ENCODE measurements at places on chromosomes 1 and 21.

GRCh38 chr1:16617114-16617631 lies 3.8 kb upstream of the NBPF1 start:
- DNase-seq: no peak

DNA sequence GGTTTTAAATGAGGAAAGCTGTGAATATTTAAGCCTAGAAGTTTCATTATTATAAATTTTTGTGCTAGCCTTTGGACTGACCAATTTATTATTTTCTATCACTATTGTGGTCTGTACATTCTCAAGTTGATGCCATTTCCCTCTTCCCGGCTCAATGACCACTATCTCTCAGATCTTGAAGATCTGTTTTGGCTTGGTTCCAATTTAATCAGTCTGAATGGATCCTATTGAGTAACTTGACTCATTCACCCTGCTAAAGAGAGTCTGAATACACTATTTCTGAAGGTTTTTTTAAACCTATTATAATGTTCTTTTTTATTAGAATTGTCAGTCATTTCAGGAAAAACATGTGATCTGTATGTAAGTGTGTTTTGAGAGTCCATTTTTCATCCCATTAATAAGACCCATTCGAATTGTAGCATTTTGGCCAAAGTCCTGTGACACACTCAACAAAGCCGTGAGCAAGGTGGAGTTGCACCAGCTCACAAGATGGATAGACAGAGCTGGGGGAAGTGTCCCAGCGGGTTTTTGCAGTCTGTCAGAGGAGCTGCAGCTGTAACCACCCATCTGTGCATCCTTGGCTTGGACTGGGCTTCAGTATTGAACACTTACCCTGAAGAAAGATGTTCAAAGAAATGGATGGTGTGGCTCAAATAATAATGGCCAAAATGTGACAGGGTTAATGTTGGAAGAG lies 145.6 kb downstream of the NFIA start:
- DNase-seq: peak; percentile 26

- no peak for DNase-seq
Measured at GRCh38 chr1:179384027-179384426, 18.3 kb downstream of the AXDND1 start.

DNA sequence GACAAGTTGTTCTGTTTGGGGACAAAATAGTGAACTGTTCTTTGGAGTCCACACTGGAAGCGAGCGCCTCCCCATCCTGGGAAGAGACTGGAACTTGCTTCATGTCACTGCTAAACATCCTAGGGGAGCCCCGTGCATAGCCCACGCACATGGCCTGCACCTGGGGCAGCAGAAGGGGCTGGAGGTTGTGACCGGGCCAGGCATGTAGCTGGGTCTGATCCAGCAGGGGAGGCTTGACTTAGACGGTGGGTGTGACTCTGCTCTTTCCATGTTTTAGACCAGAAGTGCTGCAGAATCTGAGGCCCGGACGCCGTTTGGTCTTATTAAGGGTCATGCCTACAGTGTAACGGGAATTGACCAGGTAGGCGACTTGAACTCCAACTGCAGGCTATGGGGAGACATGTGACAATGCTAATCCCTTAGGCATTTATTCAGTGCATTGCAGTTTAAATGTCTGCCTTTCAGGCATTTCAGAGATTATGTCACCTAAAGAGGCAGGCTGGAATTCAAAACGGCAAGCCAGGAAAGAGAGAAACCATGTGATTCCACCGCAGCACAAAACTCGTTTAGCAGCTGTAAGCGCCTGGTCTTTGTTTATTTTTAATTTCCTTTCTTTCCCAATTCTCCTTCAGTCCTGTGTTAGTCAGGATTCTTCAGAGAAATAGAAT lies 21.8 kb downstream of the CAPN9 start:
- DNase-seq: no peak

GRCh38 chr1:81021134-81021533 lies 779.6 kb upstream of the ADGRL2 start:
- DNase-seq: no peak

GRCh38 chr1:204177133-204177532 lies 11.0 kb upstream of the REN start:
- peak; percentile 98 for DNase-seq

GRCh38 chr1:110872366-110872744 lies 593 bp upstream of the CD53 start:
- DNase-seq: peak; percentile 67

DNA sequence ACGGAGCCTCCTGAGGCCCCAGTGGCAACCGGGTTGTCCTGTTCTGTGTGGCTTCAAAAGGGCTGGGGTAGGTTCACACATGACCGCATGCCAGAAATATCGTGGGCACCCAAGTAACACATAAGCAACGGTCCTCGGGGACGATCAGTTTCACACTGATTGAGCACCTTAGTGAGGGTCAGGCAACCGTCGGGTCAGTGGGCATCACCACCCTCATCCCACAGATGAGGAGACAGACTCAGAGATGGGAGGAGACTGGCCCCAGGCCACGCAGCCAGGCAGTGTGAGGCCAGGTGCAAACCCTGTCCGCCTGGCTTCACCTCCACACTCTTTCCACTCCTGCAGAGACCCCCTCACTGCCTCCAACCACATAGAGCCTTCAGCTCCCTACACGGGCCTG lies 309.8 kb downstream of the MATN1 start:
- no peak for DNase-seq

- peak; percentile 89 for DNase-seq
Measured at GRCh38 chr1:15218287-15219279, 28.4 kb upstream of the FHAD1 start.

- no peak for DNase-seq
Measured at GRCh38 chr1:209397371-209397770, 186.1 kb upstream of the CAMK1G start.

- DNase-seq: peak; percentile 21
Measured at GRCh38 chr1:98323388-98323787, 338.1 kb upstream of the SNX7 start.

DNA sequence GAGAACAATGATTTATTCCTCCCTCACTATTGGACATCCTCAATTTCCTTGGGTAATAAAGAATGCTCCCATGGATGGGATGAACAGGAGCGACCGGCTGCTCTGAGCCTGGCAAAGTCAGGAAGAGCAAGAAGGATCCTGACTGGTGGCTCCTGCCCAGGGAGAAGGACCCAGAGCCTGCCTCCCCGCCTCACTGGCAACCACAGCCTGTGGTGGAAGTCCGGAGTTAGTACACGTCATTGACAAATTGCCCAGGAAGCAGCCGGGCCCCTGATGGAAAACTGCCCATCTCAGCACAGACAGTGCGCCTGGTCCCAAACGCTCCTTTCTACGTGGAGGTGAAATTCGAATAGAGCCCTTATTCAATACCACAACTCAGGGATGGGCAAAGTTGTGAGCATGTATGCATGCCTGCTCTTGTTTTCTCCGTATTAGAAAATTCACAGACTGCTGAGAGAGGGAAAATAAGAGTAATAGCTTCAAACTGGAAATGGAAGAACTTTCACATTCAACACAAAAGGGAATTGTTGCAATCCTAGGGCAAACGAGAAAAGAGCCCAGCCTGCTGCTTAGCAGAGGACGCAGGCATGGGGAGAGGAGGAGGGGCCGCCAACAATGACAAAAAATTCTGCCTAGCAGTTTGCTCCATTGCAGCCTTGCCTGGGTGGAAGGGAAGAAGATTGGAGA lies 397.1 kb upstream of the VAMP3 start:
- DNase-seq: no peak

GRCh38 chr1:221525749-221526148 lies 216.1 kb downstream of the DUSP10 start:
- no peak for DNase-seq

DNA sequence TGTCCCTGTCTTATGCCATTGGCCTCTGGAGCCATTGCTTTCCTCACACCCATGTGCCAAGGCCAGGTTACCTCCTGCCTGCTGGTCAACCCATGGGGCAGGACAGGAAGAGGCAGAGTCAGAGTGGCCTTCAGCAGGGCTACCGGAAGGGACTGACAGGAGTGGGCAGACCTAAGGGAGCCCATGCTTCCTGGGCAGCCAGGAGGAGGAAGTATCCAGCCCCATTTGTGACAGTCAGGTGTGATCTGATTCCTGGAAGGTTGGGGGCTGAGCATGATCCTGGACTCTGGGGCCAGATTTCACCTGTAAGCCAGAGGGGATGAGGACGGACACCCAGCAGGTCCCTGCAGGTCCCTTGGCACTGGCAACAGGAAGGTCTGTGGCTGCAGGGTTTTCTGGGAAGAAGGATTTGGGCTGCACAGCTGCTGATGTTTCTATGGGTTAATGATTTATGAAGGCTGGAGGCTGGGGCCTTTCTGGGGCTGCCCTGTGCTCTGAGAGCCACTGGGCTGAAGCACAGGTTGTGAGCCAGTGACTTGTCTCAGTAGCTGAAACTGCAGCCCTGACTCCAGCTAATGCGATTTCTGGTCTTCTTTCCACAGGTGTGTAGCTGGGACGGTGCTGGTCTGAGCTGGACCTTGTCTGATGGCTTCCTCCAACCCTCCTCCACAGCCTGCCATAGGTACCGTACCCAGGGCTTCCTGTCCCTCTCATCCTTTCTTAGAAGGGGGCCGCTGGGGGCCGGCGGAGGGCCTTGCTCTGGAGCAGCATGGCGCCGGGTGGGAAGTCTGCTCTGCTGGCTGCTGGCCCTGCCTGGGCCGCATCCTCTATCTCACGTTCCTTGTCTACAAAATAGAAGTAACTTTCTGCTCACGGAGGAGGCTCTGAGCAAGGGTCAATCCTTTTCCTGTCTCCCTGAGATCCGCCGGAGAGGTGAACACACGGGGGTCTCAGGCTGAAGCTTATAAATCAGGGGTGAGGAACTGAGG lies 40.7 kb downstream of the ARHGEF10L start:
- DNase-seq: no peak

DNA sequence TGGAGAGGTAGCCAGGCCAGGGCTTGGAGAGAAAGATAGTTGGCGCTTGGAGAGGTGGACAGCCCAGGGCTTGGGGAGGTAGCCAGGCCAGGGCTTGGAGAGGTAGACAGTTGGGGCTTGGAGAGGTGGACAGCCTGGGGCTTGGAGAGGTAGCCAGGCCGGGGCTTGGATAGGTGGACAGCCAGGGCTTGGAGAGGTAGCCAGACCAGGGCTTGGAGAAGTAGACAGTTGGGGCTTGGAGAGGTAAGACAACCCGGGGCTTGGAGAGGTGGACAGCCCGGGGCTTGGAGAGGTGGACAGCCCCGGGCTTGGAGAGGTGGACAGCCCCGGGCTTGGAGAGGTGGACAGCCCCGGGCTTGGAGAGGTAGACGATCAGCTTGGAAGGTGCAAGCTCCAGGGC lies 7.7 kb downstream of the LSS start:
- DNase-seq: no peak

DNA sequence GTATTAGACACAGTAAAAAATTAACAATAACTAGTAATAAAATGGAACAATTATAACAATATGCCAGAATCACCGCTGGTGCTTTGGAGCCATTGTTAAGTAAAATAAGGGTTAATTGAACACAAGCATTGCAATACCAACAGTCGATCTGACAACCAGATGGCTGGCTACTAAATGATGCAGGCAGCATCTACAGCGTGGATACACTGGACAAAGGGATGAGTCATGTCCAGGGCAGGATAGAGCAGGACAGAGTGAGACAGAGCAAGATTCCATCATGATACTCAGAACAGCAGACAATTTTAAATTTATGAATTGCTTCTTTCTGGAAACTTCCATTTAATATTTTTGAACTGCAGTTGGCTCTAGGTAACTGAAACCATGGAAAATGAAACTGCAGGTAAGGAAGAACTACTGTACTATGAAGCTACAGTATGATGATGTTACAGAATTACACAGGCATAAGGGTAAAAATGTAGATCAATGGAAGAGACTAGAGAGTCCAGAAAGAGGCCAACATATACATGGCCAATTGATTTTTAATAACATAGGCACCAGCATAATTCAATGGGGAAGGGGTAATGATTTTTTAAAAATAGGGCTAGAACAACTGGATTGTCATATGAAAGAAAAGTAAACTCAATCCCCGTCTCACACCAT lies 168.7 kb downstream of the RRAGC start:
- DNase-seq: no peak

- no peak for DNase-seq
Measured at GRCh38 chr1:244269169-244269568, 182.5 kb downstream of the ADSS2 start.

GRCh38 chr1:97077221-97077620 lies 355.6 kb downstream of the PTBP2 start:
- DNase-seq: no peak
